ENCODE measurements at places on chromosomes 11 and 22. TPM values are rescaled to one million over a fixed set of nuclear protein-coding genes. Genes with fewer than 3 reads are reported as not detected.

OTOG gene
- polyA plus RNA-seq = not detected

MYO7A gene
- polyA plus RNA-seq = 0.08 TPM

DNA sequence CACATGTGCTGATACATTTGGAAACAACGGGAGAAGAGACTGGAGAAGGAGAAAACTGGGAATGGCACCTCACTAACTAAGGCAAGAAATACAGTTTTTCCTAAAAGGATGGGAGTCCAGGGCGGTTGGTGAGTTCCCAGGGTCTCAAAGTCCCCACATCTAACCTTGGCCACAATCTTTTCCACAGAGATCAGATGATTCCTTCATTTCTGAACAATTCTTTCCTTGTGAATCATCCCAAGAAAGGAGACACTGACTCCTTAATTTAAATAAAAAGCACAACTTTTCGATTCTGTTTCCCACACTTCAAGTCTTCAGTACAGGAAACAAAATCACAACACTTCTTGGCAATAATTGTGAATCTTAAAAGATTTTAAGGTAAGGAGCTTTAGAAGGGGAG, 384.7 kb downstream of the DCDC1 start:
- no peak for DNase-seq

DNA sequence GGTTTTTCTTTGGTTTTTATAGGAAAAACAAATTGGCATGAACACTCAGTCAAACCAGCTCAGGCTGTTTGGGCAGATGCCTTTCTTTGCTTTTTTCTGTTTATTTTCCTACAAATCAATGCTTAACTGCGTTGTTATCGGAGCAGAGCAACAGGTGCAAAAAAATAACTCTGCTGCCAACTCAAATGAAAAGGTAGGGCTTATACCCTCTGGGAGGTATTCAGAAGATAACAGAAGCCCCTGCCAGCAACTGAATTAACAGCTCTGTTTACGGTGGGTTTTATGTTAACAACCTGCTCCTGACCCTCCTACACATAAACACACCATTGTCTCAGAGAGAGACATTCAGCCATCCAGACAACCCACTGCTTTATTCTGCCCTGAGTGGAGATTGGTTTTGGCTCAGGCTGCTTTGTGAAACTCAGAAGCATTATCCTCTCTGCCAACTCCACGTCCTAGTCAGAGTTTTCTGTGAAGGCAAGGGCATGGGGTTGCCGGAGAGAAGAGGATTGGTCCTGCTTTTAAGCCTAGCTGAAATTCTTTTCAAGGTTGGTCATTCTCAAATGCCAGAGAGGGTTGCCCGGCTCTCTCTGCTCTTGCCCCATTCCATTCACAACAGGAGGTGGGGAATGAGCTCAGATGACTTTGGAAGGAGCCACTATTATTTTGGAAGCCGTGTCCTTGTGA, 11.4 kb downstream of the EHF start:
- no peak for DNase-seq

GRCh38 chr11:122157653-122158161, 41.7 kb upstream of the BLID start:
- no peak for DNase-seq

- no peak for DNase-seq
These were observed 101.3 kb upstream of the DBX1 start for GRCh38 chr11:20261526-20261925.

DNA sequence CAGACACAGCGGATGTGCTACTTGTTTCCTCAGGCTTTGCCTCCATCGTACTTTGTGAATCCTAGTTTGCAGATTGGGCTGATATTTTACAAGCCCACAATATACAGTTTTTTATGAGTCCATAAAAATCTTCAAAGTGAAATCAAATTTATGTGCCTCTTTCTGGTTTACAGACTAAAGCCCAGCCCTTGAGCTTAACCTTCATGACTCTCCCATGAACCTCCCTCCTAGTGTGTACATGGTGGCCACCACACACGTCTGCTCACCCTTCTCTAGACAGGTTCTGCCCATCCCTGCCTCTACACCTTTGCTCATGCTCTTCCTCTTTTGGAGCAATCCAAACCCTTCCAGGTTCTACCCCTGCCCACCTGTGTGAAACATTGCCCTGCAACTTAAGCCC, 129.4 kb downstream of the TENM4 start:
- DNase-seq = no peak

DNA sequence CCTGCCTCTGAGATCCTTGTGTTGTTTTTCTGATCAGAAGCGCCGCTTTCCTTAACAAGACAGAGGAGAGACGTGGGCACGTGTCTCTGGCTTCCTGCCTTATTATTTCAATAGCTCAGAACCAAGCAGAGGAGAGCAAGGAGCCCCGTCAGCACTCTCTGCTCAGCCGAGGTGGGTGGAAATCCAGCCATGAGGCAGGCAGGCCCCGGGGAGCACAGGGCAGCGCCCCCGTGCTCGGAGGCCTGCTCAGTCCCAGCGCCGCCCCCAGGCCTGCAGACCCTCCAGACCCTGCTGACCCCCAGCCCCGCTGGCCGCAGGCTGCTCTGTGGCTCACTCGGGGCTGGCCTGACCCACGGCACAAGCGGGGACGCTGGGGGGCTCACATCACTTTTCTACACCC, 162.8 kb downstream of the BRD1 start:
- no peak for DNase-seq

DNA sequence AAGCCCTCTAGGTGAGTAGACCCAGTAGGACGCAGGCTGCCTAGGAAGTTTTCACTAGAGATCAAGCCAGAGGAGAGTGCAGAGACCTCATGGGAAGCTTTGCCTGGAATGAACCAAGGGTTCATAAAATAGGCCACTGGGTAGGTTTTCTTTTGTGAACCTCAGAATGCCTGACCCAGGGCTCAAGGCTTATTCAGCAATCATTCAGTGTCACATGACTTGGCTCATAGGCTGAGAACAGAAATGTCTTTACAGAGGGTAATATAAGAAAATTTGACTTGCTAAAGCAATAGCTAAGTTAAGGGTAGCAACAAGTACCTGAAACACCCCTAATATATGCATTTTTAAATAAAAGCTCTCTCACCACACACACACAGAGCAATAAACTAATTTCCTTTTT, 132.6 kb downstream of the RAB38 start:
- no peak for DNase-seq

GRCh38 chr11:2963112-2963754, 28.9 kb downstream of the NAP1L4 start:
- DNase-seq = no peak

GRCh38 chr22:26235792-26236487, 66.7 kb downstream of the SEZ6L start:
- DNase-seq = no peak

DNA sequence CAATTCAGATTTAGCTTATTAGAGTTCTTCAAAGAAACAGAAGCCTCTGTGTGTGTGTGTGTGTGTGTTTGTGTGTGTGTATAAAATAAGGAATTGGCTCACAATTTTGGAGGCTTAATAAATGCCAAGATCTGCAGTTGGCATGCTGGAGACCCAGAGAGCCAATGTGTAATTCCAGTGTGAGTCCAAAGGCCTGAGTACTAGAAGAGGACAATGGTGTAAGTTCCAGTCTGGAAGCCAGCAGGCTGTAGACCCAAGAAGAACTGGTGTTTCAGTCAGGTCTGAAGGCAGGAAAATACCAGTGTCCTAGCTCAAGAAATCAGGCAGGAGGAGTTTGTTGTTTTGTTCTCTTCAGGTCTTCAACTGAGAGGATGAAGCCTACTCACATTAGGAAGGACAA, 20.0 kb downstream of the TMEM135 start:
- DNase-seq = no peak

DNA sequence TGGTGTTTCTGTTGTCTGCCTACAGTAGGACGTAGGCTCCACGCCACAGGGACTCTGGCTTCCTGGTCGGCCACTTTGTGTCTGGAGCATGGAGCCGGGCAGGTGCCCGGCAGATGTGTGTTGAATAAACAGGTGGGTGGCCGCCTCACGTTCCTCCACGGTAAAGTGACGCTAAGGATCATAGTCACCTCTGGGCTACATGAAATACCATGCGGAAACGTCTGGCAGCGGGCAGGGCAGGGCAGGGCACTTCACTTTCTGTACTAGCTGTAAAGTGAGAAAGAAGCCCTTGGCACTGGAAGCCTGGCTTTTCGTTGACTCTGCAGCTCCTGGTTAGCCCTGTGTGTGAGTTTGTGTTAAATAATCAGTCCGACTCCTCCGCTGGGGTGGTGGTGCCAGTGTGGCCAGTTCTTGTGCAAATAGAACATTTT, 52.4 kb downstream of the MCM5 start:
- no peak for DNase-seq

DNA sequence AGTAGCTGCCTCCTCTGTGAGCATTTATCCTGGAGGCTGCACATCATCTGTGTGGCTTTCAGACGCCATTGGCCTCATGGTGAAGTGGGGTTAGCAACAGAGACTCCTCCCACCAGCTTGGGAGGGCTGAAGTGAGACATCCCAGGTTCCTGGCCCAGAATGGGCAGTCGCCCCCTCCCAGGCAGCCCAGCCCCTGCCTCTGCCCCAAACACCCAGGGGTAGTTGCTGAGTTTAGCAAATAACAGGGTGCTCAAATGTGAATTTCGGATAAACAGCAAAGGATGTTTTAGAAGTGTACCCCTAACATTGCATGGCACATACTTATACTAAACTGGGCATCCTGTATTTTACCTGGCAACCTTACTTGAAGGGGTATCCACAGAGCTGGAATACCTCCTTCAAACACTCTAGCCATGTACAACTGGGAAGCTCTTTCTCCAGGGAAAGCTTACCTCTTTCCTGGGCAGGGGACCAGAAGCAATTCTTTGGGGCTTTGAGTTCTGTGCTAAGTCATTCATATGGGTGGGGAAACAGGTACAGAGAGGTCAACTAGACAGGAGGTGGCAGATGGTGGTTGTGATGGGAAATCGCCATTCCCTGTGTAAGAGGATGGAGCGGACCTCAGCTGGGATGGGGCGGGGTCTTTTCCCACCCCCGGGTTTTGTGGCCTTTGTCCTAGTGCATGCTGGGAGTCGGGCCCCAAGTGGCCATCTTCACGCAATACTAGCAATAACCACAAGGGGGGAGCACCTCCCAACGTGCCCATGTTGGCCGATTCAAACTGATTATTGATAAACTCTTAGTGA, 19.3 kb downstream of the MTFP1 start:
- peak; percentile 86 for DNase-seq

GRCh38 chr11:33828604-33829429, 54.5 kb upstream of the FBXO3 start:
- peak; percentile 70 for DNase-seq

- no peak for DNase-seq
These were observed 21.5 kb downstream of the DDI1 start for GRCh38 chr11:104057908-104058307.

- DNase-seq = peak; percentile 79
These were observed at the start of gene CCDC89 for GRCh38 chr11:85685820-85686459. CCDC89 (minus strand) TSS chr11:85686195; CDS start chr11:85686130, 65 bp downstream.

- DNase-seq = no peak
These were observed 87.3 kb downstream of the PACS1 start for GRCh38 chr11:66157182-66157864.

GRCh38 chr11:86885311-86885710, 69.9 kb downstream of the FZD4 start:
- no peak for DNase-seq

TEX12 gene
- polyA plus RNA-seq = 0.15 TPM

NLRP10 gene
- polyA plus RNA-seq = 0.39 TPM

GRCh38 chr11:8586805-8587204, 7.2 kb downstream of the STK33 start:
- no peak for DNase-seq

SYT12 gene
- polyA plus RNA-seq = 0.52 TPM

DNA sequence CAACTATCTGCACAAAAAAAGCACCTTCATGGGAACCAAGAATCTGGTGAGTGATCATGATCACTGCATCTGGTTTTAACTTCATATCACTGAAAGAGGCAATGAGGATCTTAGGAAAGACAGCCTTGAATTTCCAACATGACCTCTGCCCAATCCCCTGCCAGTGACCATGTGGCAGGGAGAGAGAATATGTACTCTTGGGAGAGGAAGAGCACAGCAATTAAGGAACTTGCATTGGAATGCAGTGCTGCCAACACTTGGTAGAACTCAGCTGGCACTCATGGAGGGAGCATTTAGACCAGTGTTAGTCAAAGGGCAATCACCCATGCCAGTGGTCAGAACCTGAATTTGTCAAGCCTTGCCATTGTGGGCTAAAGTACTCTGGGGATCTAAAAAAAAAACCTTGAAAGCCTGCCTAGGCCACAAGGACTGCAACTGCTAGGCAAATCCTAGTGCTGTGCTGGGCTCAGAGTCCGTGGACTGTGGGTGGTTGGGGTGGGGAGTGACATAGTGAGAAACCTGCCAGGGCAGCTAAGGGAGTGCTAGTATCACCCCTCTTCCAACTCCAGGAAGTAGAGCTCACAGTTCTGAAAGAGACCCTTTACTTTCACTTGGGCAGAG, 23.1 kb downstream of the JRKL start:
- DNase-seq = no peak

TRIM51 gene
- polyA plus RNA-seq = not detected

OOSP2 gene
- polyA plus RNA-seq = not detected

- peak; percentile 53 for DNase-seq
These were observed 336 bp upstream of the LIF start for GRCh38 chr22:30246814-30247376.

GRCh38 chr22:26894362-26894761, 237.0 kb downstream of the MIAT start:
- no peak for DNase-seq

- DNase-seq = no peak
These were observed 20.1 kb upstream of the CUL5 start for GRCh38 chr11:107988397-107989158.

DNA sequence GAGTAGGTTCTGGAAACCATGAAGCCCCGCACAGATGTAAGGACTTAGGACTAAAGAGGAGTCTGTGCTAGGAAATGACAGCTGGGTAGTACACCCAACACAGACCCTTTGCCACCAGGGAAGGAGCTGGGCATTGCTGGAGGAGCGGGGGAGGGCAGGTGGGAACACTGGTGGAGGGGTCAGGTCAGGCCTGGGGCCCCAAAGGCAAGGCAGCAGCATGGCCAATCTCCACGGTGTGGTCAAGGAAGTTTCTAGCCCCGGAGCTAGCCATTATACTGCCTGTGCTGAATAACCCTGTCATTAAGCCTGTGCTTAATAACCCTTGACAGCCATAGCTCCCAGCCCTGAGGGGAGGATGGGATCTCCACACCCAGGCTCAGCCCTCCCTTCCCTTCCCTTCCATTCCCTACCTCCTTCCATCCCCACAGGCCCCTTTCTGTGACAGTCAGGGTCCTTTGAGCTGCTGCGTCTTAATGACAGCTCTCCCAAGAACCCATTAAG, 2.1 kb downstream of the TMPRSS4 start:
- no peak for DNase-seq

DNA sequence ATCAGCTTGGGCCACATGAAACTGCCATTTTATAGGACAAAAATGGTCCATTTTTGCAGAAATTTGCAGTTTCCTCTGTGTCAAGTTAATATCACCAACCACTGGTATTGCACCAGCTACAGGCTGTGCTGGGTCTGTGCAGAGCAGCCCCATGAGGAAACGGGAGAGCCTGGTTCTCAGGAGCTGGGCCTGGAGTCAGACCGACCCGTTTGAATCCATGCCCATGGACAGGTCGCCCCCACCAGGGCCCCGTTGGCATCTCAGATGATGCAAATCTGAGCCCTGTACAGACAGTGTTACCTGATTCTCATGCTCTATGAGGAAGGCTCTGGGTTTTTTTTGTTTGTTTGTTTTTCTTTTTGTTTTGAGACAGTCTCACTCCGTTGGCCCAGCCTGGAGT, 9.8 kb upstream of the SEC14L6 start:
- peak; percentile 57 for DNase-seq

ENTHD1 gene
- polyA plus RNA-seq = not detected

All from SK-N-SH (cell line).